ENCODE measurements at places on chromosomes 2 and 18.

GRCh38 chr2:150643114-150643725, 155.8 kb upstream of the RND3 start:
- DNase-seq: no peak

GRCh38 chr18:24930478-24930877, 421.5 kb downstream of the ZNF521 start:
- no peak for DNase-seq

DNA sequence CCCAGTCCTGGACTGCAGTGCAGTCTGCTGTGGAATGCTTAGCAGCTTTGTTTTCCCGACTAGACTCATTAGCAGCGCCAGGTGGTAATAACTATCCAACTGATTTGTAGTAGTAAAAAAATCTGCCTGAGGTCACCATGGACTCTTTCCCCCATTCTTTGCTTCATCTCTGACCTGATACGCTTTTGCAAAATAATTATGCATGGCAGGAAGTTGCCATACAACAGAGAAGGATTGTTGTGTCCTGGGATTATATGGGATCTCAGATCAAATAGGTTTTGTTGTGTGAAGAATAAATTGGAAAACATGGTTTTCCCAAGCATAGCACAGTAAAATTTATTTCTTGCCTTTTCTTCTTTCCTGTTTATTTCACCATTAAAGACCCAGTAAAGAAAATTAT, 72.4 kb upstream of the ATP5MC3 start:
- DNase-seq: no peak

DNA sequence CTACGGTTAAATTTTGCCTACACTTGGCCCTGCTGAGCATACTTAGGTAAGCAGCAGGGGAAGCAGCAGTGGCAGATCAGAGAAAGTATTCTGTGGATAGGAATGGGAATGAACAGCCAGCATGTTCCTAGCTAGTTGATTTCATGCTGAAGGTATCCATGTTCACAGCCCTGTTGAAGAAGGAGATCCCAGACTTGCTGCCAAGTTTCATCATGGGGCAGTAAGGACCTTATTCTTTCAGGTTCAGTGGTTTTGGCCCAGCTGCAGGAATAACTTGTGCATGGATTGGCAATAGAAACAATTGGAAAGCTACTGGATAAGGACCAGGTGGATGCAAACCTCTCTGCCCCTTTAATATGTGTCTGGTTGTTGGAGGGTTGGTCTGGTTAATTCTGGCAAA, 98.2 kb upstream of the TMEM178A start:
- DNase-seq: peak; percentile 10

DNA sequence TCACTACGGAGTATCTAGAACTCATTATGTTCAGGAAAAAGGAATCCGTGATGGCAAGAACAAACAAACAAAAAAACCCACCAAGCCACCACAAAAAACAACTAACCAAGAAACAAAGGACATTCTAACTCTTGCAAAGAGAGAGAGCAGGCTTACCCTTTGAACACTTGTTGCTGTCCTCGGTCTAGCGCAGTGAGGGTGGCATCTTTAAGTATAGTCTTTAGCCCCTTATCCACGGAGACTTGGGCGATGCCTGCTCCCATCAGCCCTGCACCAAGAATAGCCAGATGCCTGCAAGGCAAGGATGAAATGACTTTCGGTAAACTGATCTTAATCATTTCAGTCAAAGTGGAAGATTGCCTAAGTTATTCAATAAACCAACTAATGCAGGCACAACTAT, 31.0 kb downstream of the GAREM2 start:
- DNase-seq: no peak

- no peak for DNase-seq
Observed at GRCh38 chr18:9992973-9993520, 79.2 kb downstream of the VAPA start.

DNA sequence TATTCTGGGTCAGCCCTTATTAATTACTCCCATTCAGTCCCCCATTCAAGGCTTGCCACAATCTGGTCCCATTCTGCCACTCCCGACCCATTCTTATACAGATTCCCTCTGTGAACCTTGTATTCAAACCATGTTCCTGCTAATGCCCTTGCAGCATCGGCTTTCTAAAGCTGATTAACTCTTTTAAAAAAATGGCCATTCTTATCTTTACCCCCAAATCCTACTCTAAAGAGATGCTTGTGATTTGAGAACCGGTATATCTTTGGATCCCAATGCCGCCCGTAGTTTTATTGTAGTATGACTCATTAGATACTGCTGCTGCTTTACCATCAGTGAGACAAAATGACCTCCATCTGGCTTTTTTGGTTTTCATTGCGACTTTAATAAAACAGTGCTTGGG, 72.2 kb downstream of the XRCC5 start:
- no peak for DNase-seq

DNA sequence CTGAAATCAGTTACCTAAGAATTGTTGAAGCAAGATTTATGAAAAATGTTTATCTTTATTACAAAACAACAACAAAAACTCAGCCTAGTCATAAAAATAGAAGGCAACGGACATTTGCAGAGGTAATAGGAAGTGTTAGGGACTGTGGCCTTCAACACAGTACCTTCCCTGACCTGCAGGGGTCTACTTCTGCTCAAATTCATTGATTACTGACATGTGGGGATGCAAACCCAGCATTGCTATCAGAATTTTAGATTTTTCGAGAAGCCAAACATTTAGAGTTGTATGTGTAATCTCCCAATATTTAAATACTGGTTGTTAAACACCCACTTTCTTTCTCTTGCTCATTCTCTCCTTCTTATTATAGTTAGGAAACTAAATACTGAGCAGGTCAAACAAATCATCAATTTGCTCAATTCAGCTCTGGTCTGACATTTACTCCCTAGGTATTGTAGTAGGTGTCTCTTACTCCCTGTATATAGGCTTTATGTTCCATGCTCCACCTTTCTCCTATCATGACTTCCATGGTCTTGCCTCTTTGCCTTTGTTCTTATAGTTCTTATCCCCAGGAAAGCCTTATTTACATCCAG, 198.5 kb downstream of the UBE2E3 start:
- DNase-seq: no peak
